Astrocyte of the cerebellum (primary cell): ENCODE measurements at places on chromosomes 16 and 17.
A peak's percentile ranks its signal among the peaks of the same experiment; 100 is the strongest.

- DNase-seq, result peak; percentile 16
These were observed 29.2 kb upstream of the PHB1 start for GRCh38 chr17:49443862-49444261.

DNA sequence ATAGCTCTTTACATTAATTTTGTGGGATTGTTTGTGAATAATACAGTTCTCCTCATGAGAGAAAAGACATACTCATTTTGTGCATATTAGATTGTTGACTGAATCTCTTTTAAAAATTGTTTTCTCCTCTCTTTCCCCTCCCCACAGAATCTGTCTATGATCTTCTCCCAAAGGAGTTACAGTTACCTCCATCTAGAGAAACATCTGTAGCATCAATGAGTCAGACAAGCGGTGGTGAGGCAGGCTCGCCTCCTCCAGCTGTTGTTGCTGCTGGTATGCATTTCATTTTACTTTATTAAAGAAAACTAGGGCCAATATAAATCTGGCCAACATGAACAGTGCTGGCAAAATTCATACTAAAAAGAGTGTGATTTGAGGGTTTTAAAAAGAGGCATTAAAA, 60.5 kb downstream of the NFAT5 start:
- no peak for DNase-seq

- no peak for DNase-seq
These were observed 7.3 kb downstream of the C16orf54 start for GRCh38 chr16:29738514-29738913.

DNA sequence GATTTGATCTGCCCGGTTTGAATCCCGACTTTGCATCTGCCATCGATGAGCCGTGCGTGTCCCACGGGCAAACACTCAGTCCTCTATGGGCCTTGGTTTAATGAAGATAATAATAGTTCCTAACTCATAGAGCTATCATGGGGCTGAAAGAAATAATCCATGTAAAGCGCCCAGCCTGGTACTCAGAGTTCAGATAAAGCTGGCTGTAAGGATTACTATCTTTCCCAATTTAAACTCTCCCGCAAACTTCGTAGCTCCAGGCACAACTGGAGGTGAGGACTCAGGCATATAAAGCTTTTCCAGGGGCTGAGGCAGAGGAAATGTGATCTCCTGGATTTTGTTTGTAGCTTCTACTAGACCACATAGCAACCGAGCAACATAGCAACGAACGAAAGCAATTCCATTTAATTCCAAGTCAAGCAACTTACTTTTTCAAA, 16.3 kb downstream of the ALOX15 start:
- DNase-seq, result no peak

GRCh38 chr17:69141431-69142174, at the start of gene ABCA6:
Gene ABCA6, minus strand, starts transcription at chr17:69141895. Its CDS starts 1,192 bp downstream, at chr17:69140703.
- no peak for DNase-seq
